Endothelial cell of umbilical vein (primary cell): ENCODE measurements at places on chromosomes 4 and X. TPM values are rescaled to one million over a fixed set of nuclear protein-coding genes. Genes with fewer than 3 reads are reported as not detected.

Gene TLR10
- not detected in 2 replicates for total RNA-seq

DNA sequence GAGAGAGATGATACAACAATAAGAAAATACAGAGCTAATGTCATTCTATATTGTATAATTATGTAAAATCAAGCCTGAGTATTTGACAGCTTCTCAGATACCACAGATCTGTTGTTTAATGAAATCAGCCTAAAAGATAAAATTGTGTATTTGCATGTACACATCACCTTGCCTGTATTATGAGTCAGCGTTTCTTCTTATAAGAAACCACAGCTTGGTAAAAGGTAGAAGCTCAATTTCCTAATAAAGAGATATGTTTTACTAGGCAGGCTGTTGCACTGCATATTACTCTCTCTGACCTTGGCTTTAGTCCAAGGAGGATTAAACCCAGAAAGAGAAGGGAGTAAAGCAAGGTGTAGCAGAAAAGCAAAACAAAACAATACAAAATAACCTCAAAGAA, 121.3 kb downstream of the PPARGC1A start:
- no peak for DNase-seq

Gene PSAPL1
- total RNA-seq: not detected in 2 replicates

Gene ZIC3
- not detected in 2 replicates for total RNA-seq

Gene USP17L18
- total RNA-seq: not detected in 2 replicates

Gene IL1RAPL1
- total RNA-seq: 1.3 and 1.6 TPM in 2 replicates

GRCh38 chrX:137051978-137052642, 18.3 kb upstream of the GPR101 start:
- DNase-seq: peak; percentile 41

- DNase-seq: no peak
Observed at GRCh38 chrX:10420134-10420533, 200.3 kb downstream of the MID1 start.

Gene TEX28
- not detected in 2 replicates for total RNA-seq

GRCh38 chr4:95439896-95440295, 108.9 kb downstream of the UNC5C start:
- DNase-seq: no peak

GRCh38 chr4:41957634-41958033, 22.4 kb downstream of the TMEM33 start:
- DNase-seq: peak; percentile 31

GRCh38 chr4:83114576-83114975, at the start of gene PLAC8:
TSS of gene PLAC8 (minus strand) at chr4:83114729. CDS start at chr4:83107921, 6,808 bp downstream.
- no peak for DNase-seq

Gene GLUD2
- 0.33 and 0.53 TPM in 2 replicates for total RNA-seq

- DNase-seq: no peak
Observed at GRCh38 chr4:152729466-152729865, 49.7 kb upstream of the TMEM154 start.

Gene CTAG1A
- total RNA-seq: not detected in 2 replicates

Gene FRMPD3
- not detected in 2 replicates for total RNA-seq

DNA sequence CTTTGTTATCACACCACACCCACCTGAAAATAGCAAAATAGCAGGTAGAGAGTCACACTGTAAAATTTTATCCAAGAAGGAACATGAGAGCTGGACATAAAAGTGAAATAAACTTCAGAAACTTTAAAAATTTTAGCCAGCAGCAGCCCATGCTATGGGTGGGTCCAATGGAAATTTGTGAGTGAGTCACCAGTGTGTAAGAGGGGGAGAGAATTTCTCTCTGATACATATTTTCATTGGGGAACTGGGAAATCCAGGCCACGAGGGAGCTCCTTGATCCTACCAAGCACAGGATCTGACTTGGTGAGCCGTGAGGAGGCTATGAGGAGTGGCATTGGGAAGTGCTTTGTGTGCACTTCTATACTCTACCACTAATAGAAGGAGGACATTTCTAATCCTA, 136.3 kb downstream of the FAAH2 start:
- DNase-seq: no peak

DNA sequence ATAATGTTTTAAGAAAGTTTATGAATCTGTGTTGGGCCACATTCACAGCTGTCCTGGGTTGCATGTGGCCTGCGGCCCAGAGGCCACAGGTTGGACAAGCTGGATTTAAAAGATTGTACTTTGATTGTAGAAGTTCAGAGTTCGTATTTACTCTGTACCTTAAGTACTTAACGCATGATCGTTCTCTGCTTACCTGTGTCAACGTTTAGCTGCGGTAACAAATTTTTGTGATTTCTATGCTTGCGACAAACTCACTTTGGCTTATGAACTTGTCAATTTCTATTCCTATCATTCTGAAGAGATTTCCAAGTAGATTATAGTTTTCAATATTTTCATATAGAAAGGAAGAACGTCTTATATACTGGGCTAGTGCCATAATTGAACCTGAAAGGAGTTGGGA, 285.6 kb downstream of the TENM3 start:
- DNase-seq: no peak

GRCh38 chr4:74258963-74259362, 49.3 kb upstream of the EPGN start:
- DNase-seq: peak; percentile 46

DNA sequence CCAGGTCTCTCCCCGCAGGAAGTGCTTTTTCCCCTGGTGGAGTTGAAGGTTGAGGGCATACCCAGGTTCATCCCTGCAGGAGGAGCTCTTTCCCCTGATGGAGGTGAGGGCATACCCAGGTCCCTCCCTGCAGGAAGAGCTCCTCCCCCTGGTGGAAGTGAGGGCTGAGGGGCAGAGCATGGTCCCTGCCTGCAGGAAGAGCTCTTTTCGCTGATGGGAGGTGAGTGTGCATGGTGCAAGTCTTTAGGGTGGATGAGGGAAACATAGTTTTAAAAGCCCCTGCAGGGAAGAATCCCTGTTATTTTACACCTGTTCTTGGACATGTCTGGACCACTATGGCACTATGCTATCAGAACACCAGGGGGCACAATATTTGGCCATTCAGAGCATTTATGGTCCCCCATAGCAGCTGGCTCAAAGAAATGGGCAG, 43.7 kb upstream of the PUDP start:
- no peak for DNase-seq

GRCh38 chr4:142112451-142112850, 476.1 kb downstream of the IL15 start:
- peak; percentile 60 for DNase-seq

- DNase-seq: no peak
Observed at GRCh38 chr4:81499840-81500239, 28.1 kb upstream of the RASGEF1B start.

DNA sequence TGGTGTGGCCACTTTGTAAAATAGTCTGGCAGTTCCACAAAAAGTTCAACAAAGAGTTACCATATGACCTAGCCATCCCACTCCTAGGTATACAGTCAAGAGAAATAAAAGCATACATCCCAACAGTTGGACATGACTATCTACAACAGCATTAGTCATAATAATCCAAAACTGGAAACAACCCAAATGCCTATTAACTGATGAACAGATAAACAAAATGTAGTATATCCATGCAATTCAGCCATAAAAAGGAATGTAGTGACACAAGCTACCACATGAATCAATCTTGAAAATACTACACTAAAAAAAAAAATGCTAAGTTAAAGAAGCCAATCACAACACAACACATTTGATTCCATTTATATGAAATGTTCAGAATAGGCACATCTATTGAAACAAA, 16.1 kb downstream of the MED14 start:
- peak; percentile 46 for DNase-seq

GRCh38 chr4:159071969-159072765, 30.7 kb upstream of the RAPGEF2 start:
- DNase-seq: no peak

DNA sequence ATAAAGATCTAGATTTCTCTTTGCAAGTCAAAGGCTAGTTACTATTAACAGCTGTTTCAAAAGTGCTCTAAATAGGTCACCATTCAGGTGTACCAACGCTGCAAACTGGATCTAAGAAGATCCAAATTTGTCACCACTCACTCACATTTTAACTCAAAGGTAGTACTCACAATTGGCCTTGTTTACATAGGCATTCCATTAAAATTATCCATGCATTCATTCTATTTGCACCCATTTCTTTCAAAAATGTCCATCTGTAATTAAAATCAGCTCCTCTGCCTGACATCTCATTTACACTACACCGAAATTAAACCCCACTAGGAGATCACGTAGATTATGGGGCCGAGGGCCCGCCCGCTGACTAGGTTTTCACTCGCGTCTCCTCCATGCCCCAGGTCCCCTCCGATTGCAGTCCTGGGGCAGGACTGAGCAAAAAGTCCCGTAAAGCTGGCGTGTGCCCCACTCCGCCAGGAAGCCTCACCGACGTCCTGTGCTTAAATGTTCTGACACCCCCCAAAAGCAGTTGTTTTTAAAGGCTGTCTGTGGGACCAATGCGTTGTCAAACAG, 1.3 kb upstream of the ING2 start:
- DNase-seq: no peak
